ENCODE measurements at places on chromosomes 11 and 22.

- no peak for DNase-seq
Measured at GRCh38 chr11:74085542-74085892, 76.6 kb upstream of the UCP3 start.

- no peak for DNase-seq
Measured at GRCh38 chr11:77592727-77593126, 3.0 kb downstream of the AQP11 start.

- no peak for DNase-seq
Measured at GRCh38 chr11:37817727-37818270, 1219.8 kb upstream of the RAG2 start.

DNA sequence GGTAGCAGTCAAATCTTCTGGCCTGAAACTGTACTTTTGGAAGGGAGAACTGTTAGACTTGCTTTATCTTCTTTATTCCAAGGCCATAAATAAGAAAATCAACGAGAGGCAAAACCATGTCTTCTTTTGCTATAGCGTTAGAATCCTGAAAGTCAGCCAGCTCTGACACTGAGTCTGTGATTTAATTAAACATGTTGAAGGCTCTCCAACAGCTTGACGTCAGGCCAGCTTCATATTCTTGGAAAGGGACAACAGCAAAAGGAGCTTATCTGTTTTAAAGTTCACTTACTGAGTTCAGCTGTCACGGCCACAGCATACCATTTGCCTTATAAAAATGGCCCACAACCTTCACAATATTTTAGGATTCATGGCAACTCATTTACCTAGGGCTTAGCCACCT is 131.0 kb upstream of the LDLRAD3 start:
- DNase-seq = no peak

GRCh38 chr11:8061555-8062428 is 19.2 kb upstream of the TUB start:
- no peak for DNase-seq

DNA sequence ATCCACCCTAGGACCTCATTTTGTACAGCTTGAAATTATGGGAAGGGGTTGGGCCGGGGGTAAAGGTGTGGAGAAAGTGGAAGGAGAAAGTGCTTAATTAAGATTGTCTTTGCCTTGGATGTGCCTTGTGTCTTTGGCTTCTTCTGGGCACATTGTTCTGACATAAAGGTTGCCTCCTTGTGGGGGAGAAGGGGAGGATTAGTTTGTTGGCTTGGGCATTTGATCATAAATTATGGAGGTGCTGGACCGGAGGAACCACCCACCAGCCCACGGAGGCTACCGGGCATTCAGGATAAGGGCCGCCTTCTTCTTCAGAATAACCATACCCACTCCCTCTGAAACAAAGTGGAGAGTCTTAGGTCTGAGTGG is 1.3 kb downstream of the PAFAH1B2 start:
- DNase-seq = peak; percentile 2

DNA sequence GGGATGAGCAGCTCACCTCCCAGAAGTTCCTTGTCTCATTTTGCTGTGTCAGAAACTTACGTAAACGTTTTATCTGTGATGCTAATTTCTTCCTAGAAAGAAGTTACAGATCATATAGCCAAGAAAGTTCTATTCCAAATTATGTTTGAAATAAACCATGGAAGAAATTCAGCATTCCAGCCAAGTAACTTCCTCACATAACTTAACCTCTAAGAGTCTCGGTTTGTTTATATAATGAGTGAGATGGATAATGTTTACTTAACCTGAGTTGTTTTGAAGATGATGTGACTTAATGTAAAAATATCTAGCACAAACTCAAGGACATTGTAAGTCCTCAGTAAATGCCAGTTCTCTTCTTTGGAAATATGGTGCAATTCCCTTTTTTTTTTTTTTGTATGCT is 8.9 kb upstream of the MUC15 start:
- no peak for DNase-seq

- no peak for DNase-seq
Measured at GRCh38 chr11:14852571-14853177, 39.4 kb downstream of the CYP2R1 start.

GRCh38 chr11:56906683-56907148 is 82.0 kb upstream of the OR5AK2 start:
- DNase-seq = no peak

DNA sequence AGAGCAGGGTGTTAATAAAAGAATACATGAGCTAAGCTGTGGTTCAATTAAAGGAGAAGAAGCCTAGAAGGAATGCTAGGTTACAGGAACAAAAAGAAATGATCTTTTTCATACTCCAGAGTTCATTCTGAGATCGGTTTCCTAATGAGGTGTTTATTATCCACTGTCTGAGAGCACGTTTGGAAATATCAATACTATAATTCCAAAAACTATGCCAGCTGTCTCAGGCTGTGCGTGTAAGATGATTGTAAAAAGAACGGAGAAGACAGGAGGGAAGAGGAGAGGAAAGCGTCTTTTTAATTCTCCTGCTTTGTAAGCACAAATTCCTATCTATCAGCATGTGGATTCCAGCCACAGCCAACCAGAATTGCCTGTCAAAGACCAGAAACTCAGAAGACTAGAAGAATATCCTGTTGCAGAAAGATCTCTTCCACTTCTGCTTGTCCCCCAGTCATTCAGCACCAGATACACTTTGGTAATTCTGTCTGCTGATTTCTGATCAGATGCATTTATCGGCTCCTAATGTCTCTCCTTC is 25.7 kb downstream of the APOL5 start:
- DNase-seq = no peak

DNA sequence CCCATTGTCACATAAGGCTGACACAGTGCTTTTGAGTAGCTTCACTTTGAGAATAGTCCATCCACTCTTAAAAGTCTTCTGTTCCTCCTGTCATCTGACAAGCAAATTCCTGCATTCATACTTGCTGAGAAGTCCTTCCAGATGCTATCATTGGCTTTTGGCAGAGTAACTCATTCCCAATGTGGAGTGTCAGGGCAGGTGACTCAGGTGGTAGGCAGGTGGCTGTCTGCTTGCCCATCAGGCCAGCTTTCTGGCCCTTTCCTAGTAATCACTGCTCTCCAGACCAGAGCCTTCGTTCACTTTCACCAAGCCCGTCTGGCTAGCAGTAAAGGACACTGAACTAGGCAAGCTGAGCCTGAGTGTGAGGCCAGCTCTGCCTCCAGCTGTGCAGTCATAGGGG is 162.5 kb upstream of the CCDC90B start:
- no peak for DNase-seq

DNA sequence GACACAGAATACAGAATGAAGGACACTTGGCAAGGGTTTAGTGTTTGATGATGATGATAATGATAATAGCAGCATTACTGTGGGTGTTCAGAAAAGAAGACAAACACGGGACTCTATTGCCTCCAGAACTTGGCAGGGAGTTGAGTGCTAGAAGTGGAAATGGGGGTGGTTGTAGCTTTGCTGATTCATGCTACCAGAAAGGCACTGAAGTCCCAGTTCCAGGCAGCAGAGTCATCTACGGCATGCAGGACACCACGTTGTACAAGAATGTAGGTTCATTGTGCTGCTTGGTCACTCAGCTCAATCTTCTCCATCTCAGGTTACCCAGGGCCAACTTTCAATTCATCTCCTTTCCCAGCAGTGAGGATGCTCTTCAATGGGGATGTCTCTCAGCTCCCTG is 115.7 kb downstream of the NTM start:
- no peak for DNase-seq

GRCh38 chr11:95338430-95338991 is 107.5 kb upstream of the SESN3 start:
- peak; percentile 51 for DNase-seq

DNA sequence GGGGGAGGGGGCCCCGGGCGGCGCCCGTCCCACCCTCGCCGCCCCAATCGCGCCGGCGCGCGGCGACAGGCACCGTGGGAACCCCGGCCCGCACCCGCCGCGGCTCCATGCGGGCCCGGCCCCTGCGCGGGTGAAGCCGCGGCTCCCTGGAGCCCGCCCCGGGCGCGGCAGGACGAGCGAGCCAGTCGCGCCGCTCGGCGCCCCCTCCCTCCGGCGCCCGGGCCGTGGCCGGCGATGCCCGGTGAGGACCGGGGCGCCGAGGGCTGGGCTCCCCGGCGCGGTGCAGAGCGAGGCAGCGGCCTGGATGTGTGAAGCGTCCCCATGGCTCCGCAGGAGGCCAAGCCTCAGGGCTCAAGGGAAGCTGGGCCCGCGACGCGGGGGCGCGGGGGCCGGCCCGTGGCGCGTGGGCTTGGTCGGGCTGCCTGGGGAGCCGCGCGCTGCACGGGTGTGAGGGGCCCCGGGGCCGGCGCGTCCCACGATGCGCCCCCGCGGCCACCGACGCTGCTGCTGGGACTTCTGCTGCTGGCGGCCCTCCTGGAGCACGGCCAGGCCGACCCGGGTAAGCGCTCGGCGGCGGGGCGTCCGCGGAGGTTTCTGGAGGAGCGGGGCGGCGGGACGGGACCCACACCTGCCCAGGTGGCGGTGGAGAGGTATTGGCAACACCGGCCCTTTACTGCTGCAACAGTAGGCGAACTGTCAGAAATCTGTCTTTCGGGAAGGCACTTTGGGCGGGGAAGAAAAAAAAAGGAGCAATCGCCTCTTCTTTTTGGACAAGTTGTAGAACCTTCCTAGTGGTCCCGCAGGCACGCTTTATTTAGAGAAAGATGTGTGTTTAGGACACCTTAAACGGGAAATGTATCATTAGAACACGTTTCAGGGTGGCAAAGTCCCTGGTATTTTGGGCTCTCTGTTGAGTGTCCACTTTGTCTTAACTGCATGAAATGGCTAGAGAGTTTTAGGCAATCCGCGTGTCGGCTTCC is 119.4 kb downstream of the HIPK3 start:
- DNase-seq = no peak

- DNase-seq = no peak
Measured at GRCh38 chr11:35021589-35021988, 105.2 kb downstream of the PDHX start.

GRCh38 chr11:103491777-103492176 is 382.6 kb downstream of the DYNC2H1 start:
- DNase-seq = no peak

DNA sequence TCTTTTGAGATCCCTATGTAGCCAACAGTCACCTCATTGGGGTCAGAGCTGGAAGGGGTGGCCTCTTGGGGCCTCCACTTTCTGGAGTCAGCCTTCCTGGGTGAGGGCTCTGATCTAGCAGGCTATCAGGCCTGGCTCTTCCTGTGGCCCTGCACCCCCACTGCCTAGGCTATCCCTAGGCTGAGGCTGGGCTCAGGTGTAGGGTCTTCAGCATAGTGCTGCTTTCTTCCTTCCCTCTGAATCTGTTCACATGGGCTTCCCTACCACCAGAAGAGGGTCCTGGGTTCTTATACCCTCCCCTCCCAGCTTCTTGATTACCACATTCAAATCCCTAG is 456 bp upstream of the SPI1 start:
- no peak for DNase-seq

DNA sequence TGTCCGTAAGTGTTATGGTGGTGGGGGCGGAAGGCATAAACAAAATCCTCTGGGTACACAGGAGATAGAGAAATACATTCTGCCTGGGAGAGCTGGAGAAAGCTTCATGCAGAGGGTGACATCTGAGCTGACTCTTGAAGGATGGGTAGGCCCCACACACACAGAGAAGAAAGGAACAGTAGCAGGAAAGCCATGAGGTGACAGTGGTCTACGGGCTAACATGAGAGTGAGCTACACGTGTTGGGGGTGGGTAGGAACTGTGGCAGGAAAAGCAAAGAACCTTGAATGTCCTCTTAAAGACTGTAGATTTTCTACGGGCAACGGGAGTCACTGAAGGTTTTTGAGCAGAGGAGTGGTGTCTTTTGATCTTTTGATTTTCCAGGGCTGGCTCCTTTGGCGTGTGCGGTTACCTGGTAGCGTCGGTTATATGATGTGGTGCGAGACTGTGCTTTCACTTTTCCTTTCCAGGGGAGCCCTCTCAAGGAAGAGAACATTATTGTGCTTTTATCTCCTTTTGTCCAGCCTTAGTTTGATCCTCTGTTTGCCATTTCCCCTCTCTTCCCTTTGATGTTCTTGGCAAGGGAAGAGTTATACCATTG is 39.7 kb downstream of the ADAMTS8 start:
- DNase-seq = no peak

GRCh38 chr22:38762551-38762983 is 6.8 kb upstream of the SUN2 start:
- DNase-seq = no peak

DNA sequence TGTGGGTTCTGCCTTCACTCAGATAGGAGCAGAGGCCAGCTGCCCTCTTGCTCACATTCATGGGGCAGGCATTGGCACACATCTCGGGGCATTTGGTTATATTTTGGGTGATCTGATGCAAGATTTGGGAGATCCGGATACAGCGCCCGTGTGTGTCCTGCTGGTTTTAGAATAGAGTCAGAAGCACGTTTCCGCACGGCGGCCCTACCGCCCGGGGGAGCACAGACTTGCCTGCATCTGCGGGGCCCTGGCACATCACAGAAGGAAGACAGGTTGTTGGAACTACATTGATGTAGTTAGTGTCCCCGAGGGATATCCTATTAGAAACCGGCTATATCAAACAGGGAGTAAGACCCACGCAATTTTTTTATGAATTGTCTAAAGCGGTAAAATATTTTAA is 982.8 kb downstream of the NTM start:
- no peak for DNase-seq
